ENCODE measurements at places on chromosomes 7 and 10. TPM values are rescaled to one million over a fixed set of nuclear protein-coding genes. Genes with fewer than 3 reads are reported as not detected.

DNA sequence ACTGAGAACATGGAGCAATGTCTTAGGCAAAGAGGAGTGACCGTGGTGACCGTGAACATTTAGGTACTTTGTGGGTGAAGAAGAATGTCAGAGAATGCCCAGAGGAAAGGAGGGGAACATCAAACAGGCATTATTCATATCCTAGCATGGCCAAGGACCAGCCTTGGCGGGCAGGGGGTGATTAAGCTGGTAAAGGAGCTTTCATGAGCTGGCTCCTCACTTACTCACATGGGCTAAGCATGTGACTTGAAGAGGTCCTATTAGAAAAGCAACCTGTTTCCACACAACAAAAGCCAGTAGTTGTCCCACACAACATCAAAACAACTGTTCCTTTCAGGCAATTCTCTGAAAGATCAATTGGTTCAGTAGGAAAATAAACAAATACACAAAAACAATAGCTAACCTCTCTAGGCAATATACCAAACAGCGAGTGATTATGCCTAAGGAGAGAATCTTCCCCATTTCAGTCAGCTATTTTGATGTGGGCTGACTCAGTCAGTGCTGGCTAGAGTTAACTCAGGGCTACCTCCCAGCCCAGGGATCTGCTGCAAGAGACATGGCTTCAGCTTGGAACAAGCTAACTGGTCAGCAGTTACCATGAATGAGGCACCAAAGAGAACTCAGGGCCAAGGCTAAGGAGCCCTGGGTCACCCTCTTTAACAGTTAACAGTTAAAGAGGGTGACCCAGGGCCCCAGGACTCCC lies 283.5 kb downstream of the ARHGAP12 start:
- DNase-seq, result no peak

DNA sequence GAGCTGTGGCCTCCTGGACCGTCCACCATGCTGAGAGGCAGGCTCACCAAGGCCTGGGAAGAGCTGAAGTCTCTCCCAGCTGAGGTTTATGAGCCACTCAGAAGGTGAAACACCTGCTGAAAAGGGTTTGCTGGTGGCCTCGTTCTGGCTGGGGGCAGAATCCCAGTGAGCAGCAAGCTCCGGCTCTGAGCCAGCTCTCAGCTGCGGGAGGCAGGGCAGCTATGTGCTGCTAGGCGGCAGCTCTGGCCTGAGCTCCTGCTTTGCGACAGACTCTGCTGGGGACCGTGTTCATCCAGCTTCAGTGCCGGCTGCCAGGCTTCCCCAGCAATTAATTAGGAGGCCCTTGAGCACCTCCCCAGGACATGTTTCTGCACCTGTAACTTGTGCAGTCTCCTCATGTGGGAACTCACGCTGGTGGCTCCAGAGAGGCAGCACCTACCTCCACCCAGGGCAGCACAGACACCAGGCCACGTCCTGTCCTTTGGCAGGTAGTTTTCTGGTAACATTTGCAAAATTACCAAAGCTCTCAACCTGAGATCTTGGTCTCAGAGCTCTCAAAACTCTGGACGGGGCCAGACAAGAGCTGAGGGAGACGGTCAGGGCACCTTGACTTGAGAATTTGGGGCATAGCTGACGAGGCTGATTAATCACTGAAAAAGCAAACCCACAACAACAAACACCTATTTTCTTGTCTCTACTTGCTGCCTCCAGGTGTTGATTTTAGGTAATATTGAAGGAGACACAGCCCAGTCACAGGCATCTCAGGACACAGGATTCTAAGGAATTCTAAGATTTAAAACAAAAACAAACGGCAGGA lies 185.0 kb downstream of the TCERG1L start:
- DNase-seq, result no peak

DNA sequence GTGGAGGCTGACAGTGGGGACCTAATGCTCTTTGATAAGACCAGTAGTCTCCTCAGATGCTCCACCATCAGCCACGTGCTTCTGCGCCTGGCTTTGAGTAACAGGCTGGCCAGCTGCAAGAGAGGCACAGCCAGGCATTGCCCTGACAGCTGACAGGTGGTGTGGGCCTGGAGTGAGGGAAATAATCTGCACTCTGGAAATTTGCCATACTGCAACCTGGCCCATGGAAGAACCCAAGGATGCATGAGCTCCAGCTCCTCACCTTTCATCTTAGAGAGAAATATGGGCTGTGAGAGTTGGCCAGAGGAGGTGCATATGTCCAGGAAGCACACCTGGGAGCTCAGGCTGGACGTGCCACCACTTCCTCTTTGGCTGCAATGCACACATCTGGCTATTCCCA lies 118.9 kb downstream of the PLXDC2 start:
- DNase-seq, result no peak

GRCh38 chr10:114825513-114826253 lies 4.1 kb downstream of the FHIP2A start:
- DNase-seq, result no peak

Gene HGF
- 21.0 TPM for polyA plus RNA-seq

GRCh38 chr7:139495580-139496125 lies 12.2 kb upstream of the KLRG2 start:
- no peak for DNase-seq

GRCh38 chr7:132548489-132549078 lies 27.7 kb downstream of the PLXNA4 start:
- no peak for DNase-seq

- no peak for DNase-seq
Observed at GRCh38 chr7:81349044-81349443, 420.8 kb downstream of the HGF start.

Gene SAMD9
- polyA plus RNA-seq, result 8.8 TPM

Gene WDR86
- polyA plus RNA-seq, result 23.7 TPM

DNA sequence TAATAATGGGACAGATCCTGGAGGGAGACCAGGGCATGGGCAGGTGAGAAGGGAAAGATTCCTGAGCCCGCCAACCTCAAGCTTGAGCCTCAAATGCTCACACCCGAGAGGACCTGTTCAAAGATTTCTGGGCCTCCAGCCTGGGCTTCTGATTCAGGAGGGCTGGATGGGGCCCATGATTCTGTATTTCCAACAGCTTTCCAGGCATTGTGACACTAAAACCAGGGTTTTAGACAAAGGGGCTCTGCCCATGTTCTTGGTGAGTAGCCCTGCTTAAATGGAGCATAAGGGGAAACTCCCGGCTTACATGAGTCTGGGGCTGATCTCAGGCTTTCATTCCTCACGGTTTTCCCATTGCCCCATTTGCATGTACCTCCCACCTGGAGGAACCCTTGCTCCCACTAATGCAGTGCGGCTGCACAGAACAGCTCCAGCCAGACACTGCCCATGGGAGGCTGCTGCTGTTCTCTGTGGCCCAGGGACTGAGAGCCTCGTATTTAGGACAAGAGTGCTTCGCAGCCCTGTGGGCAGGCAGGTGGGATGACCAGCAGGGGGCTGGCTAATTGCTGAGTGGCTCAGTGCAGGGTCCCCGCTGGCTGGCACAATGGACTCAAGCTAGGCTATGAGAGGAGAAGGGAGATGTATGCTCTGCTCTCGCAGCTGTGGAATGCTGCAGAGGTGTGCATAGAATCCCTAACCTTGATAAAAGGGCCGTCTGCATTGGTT lies 135.3 kb upstream of the COBL start:
- DNase-seq, result no peak

DNA sequence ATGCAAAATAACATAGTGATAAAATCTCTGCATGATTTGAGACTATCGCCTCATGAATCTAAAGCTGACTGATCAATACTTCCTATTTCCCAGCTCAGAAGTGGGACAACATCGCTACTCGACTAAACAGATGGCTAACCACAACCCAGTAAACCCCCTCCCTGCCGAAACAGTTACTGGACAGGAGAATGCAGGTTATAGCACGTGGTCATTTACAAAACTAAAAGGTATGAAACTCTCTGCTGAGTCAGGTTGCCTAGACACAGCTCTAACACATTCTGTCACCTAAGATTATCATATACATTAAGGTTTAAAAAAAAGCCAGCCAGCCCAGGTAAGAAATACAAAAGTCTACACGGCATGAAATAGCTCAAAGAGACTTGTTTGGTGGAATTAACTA lies 64.0 kb downstream of the CTBP2 start:
- DNase-seq, result no peak

Gene MCM10
- 13.1 TPM for polyA plus RNA-seq

DNA sequence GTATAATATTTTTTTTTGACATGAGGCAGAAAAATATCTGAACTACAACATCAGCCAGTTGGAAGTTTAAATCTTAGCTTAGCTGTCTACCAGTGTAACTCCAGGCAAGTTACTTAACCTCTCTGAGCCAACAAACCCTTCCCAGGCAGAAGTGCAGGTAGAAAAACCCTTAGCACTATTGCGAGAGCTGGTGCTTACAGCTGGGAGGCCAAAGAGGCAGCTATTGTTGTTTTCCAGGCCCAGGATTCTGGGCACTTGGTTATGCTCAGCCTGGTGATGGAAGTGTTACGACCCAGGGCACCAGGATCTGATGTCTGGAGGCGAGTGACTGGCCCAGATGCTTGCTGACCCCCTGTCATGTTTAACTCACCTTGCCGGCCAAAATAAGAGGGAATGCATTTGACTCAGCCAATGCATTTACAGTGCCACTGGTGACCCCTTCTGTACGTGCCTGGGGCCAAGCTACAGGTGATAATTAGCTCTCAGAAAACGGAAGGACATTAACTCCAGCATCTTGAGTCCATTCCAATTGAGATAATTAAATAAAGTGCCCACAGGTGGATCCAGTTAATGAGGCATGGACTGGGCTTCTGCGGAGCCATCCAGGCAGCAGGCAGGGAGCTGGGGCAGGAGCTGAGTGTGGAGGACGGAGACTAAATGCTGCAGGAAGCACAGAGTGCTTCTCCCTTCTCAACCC lies 126.5 kb upstream of the HABP2 start:
- no peak for DNase-seq

GRCh38 chr7:27960415-27960814 lies 220.2 kb downstream of the JAZF1 start:
- no peak for DNase-seq

GRCh38 chr10:20698837-20699236 lies 198.3 kb downstream of the NEBL start:
- no peak for DNase-seq

- DNase-seq, result no peak
Observed at GRCh38 chr7:133753513-133753912, 373.6 kb upstream of the LRGUK start.

GRCh38 chr7:28442540-28443420 lies 30.5 kb downstream of the CREB5 start:
- no peak for DNase-seq

Gene OTUD1
- polyA plus RNA-seq, result 16.2 TPM

DNA sequence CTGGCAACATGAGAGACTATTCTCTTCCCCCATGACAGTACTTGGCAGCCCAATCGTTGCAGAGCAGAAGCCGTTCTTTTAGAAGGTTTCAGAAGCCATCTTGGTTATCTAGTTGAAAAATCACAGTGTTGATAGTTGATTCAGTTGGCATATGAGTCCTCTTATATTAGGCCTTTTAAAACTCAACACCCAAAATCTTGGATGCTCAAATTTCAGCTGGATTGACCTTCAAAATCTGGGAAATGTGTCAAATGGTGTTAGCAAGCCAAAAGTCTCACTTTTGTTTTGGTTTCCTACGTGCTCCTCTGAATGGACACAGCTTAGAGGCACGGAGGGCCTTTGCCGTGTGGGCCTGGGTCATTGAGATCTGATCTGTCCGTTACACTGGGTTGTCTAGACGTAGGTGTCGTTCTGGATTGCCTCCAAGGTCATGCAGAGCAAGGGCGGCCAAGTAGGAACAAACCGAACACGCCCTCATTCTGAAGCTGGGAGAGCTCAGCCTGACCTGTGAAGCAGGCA lies 59.3 kb upstream of the BMPER start:
- DNase-seq, result no peak

DNA sequence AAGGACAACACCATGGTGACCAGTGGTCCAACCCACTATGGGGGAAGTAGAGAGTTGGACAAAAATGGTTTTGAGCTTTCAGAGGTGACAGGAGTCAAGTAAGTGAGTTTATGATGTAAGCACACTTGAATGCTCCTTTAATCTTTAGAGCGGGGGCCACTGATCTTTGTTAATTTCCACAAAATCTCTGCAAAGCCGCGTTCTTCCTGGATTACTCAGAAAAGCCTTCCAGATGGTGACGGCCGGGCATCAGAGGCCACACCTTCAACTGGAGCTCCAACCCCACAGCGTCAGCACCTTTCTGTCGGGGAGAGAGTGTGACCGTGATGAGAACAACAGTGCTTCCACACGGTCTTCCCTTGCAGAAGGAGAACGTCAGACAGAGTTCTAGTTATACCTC lies 35.2 kb upstream of the KLF6 start:
- DNase-seq, result no peak

Gene GRK5
- polyA plus RNA-seq, result 55.2 TPM

DNA sequence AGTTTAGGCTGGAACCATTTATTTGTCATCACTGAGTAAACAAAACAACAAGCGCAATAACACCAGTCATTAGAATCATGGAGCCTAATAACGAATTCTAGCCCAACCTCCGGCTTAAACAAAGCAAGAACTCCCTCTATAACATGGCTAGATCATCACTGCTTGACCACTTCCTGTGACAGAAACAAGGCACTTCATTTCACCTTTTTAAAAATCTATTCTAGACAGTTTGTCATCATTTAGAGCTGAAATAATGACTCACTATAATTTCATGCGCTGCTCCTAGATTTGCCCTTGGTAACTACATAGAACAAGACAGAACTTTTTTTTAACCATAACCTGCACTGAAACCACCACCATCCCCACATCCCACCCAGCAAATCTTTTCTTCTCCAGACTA lies 81.3 kb downstream of the OSBPL3 start:
- DNase-seq, result no peak

DNA sequence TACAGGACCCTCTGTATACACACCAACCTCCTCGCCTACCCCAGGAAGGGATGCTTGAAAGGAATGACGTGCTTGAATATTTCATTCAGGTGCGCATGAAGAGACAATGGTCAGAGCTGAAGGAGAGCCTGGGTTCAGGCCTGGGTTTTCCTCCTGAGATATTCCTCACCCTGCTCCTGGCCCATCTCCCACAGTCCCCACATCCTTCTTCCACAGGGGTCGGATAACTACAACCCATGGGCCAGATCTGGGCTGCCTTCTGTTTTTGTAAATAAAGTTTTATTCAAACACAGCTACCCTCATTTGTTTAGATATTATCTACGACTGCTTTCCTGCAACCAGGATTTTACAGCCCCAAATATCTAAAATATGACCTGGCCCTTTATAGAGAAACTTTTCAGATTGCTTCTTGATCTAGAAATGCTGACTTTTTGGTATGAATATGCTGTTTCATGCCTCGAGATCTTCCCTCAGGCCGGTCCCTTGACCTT lies 1.8 kb upstream of the RADIL start:
- no peak for DNase-seq

DNA sequence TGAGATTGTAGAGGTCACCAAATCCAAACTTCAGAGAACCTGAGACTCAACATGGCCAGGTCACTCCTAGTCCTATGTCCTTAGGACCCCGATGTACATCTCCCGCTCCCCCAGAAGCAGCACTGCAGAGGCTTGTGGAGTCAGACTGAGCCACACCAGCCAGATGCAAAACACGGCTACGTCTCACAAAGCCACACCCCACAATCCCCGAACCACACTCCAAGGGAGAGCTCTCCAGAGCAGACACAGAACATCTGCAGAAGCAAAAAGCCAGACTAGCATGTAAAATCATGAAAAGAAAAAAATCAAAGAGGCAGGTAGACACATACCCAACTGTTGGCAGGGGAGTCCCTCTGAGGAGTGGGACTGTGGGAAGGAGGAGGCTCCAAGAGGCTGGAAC lies 104.9 kb downstream of the CTBP2 start:
- no peak for DNase-seq

GRCh38 chr7:88614736-88615135 lies 144.8 kb upstream of the ZNF804B start:
- DNase-seq, result no peak

Data from left lung (tissue), 14 donors.